ENCODE measurements at places on chromosomes 1 and 21.

GRCh38 chr1:236041631-236042618 lies 23.0 kb downstream of the NID1 start:
- DNase-seq = no peak

DNA sequence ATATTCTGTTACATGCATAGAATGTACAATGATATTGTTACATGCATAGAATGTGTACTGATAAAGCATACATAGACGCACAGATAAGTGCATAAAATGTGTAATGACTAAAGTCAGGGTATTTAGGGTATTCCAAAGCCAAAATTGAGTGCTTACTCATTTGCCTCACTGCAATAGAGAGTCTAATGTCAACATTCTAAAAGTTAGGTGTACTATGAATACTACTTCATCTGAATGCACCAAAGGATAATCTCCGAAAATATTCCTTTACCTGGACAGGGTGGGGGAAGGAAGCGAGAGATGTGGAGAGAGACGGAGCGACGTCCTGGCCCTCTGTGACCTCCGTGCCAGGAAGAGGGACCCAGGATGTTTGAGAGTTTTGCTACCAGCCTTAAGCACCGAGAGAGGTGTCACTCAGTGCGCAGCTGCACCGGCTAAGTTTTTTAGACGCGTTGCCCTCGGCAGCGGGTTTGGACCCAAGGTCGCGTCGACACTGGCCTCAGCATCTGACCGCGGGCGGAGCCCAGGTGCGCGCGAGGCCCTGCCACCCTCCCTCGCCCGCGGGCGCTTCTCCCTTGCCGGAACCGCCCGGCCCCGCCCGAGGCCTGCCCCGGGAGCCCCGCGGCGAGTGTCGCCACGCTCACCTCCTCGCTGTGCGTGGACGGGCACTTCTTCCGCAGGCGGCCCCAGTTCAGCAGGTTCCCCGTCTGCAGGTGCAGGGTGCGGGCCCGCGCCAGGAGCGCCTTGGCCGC lies 660 bp downstream of the GCLM start:
- peak; percentile 26 for DNase-seq

- DNase-seq = no peak
Measured at GRCh38 chr1:68213843-68214242, 18.5 kb downstream of the WLS start.

DNA sequence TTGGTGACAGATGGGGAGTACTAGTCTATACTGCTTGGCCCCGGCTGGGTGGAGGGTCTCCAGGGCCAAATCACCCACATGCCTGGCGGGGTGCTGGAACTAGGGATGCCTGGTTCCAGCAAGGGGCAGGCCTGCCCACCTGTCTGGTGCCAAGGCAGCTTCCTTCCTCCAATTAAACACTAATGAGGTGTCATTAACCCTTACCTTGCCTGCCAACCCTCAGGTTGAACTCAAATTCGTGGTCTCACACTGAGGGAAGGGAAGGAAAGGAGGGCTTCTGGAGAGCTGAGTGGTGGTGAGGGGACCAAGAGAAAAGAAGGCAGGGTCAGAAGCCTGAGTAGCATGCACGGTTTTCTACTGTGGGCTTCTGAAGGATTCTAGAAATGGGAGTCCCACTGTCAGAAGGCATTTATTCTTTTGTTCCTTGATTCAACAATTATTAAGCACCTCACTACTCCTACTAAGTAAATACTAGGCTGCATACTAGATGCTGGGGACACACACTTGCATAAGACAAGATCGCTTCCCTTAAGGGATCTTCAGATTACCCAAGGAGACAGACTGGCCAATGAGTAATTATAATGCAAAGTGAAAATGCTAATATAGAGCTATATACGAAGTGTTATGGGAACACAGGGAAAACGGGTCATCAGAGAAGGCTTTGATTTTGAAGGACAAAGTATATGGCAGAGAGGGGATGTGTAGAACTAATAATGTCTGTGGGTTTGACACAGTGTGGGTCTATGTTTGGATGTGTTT lies 5.9 kb upstream of the EFNA3 start:
- no peak for DNase-seq

DNA sequence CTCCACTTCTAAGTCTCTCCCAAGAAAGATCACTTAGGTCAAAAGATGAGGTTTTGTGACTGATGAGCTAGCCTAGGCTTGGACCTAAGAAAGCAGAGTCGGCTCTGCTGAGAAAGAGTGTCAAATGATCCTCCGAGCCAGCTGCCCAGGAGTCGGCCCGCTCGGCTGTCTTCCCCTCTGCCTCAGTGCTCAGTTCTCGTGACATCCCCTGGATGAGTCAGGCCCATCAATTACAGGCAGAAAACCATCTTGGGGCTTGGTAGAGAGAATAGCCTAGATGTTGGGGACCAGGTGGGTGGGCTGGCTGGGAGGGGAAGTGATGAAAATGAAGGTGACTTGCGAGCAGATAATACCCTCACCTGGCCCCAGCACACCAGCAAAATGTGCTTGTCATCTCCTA lies 60.5 kb downstream of the SLC66A1 start:
- DNase-seq = no peak

GRCh38 chr1:214005708-214006107 lies 17.9 kb downstream of the PROX1 start:
- no peak for DNase-seq

DNA sequence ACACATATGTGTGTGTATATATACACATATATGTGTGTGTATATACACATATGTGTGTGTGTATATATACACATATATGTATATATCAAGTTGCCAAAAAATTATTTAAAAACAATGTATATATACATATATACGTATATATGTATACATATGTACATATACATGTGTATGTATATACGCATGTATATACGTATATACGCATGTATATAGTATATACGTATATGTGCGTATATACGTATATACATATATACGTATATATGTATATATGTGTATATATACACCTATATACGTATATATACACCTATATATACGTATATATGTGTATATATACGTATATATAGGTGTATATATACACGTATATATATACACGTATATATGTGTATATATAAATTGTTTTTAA lies 57.0 kb upstream of the ZNF644 start:
- DNase-seq = no peak

DNA sequence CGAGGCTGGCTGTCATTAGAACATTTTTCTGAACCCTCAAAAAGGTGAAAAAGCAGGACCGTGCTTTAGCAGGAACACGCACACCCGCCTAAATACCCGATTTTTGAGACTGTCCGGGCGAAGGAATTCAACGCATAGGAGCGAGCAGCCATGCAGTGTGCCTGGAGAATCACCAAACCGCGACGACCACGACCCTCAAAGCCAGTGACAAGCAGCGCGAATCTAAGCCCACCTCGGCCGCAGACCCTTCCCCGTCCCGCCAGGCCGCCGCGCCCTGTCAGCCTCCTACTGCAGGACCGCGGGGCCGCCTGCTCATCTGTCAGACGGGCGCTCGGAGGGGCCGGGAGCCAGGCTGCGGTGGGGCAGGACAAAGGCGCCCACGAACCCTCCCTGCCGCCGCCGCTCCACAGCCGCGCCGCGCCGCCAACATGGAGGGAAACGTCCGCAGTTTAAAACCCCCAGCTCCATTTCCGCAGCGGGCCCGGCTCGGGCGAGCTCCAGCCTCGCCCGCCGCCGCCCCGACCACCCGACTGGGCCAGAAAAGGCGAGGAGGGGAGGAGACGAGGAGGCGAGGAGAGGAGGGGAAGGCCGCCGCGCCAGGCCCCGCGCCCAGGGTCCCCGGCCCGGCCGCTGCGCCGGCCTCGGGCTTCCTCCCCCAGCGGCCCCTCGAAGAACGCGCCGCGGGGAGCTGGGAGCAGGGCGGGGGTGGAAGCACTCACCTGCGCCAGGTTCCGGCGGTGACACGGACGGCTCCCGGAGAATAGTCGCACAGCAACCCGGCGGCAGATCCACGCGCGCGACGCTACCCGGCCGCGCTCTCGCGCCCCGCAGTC lies at the start of gene LBR:
Gene LBR, minus strand, starts transcription at position 804 of the 833 bp plus-strand sequence. CDS start 3,963 bp downstream, outside the sequence.
- DNase-seq = no peak

Measured in activated gamma-delta T cell treated with anti-CD3 and anti-CD28 coated beads, Interleukin-2, amount 50 U/mL, for 16 hours (primary cell).